Dorsolateral prefrontal cortex (tissue), 122 donors: ENCODE measurements at places on chromosomes 12 and 14.

- DNase-seq, result peak; percentile 76
These were observed 781 bp downstream of the NPAS3 start for GRCh38 chr14:32939254-32940065.

- DNase-seq, result no peak
These were observed 7.1 kb downstream of the FOXN3 start for GRCh38 chr14:89409961-89410360.

- no peak for DNase-seq
These were observed 2.8 kb downstream of the KIF21A start for GRCh38 chr12:39440101-39440500.

GRCh38 chr12:95815632-95816212 is 25.2 kb upstream of the NTN4 start:
- no peak for DNase-seq

DNA sequence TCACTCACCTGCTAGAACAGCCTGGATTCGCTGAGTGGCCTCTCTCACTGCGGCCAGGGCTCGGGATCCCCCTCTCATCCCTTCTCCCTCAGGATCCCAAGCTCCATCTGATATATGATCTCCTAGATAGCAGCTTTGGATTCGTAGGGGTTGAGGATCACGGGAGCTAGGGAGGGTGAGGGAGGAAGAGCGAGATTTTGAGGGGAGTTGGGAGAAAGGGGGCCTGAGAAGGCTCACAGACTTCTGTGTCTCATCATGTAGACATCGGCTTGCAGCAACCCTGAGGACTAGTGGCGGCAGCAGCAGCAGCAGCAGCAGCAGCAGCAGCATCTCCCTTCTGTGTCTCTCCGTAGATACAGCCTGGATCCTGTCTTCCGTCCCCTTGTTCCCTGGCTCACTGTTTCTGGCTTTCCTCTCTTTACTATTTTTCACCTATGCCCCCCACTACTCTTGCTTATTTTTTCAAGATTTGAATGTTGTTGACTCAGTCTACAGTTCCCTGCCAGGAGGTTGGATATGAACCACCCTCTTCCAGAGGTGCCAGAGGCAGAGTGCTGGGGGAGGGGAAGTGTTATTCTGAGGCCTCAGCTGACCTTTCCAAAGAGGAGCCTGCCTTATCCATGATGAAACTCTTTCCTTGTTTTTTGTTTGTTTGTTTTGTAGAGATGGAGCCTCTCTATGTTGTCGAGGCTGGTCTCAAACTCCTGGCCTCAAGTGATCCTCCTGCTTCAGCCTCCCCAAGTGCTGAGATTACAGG is at the start of gene CIROP:
Gene CIROP, minus strand, starts transcription at position 399 of the 757 bp plus-strand sequence. Its CDS starts 69 bp downstream, at position 330.
- DNase-seq, result no peak

GRCh38 chr14:26218861-26219260 is 379.0 kb downstream of the NOVA1 start:
- DNase-seq, result no peak

DNA sequence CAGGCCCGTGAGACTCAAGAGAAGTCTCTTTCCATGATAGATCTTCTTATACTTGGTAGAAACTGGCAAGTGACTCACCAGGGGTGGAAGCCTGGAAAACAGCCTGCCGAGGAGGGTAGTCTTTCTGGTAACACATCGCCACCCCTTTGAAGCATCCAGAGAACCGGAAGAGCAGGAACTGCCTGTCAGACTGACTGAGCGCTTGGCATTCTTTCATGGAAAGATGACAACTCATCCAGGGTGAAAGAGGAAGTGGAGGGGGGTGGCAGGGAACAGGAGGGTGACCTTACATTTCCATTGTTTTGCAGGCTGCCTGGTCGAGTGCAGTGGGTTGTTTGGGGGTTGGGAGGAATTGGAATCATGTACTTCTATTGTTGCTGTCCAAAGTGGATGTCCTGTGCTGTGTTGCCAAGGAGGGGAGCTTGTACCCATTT is 34.5 kb downstream of the PRKCH start:
- no peak for DNase-seq

- no peak for DNase-seq
These were observed 71.9 kb upstream of the GNPNAT1 start for GRCh38 chr14:52863334-52863700.

DNA sequence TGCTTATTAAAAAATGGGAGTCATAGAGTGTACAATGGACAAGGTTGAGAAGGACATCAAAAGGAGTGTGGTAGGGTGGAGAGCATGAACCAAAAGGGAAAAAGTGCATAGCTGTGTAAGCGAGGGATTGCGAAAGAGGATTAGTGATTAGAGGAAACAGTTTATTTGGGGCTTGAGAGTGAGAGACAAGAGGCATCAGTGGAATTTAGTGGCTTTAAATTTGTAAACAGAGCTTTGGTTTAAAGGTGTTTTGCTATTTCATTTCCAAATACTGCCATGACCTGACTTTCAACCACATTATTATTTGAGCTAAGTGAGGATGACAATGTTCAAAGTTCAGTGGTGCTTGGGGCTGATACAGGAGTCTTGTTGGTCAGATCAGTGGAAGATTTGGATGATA is 53.4 kb downstream of the SLC16A7 start:
- DNase-seq, result no peak

- no peak for DNase-seq
These were observed 21.1 kb downstream of the ZFHX2 start for GRCh38 chr14:23530375-23531055.

DNA sequence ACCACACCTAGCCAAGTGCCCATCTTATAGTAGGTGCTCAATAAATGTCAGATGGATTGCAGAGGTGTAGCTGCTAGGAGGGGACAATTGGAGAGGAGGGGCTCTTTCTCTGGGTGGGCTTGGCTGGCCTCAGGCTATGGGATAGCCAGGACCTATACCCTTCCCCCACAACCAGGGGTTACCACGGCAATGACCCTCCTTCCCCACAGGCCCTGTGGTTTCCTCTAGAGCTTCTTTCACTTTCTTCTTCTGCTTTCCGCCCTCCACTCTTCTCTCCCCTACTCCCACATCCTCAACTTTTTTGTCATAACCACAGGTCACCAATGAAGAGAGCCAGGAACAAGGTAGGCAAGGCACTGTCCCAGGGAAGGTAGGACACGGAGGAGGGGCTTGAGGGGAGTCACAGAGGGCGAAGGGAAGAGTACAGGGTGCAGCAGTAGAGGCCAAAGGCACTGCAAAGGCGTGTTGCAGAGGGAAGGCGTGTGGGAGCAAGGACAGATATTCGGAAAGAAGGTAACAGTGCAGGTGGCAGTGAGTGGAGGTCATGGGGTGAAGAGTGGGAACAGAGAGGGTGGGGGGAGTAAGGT is 1.9 kb upstream of the ITGB7 start:
- DNase-seq, result no peak

DNA sequence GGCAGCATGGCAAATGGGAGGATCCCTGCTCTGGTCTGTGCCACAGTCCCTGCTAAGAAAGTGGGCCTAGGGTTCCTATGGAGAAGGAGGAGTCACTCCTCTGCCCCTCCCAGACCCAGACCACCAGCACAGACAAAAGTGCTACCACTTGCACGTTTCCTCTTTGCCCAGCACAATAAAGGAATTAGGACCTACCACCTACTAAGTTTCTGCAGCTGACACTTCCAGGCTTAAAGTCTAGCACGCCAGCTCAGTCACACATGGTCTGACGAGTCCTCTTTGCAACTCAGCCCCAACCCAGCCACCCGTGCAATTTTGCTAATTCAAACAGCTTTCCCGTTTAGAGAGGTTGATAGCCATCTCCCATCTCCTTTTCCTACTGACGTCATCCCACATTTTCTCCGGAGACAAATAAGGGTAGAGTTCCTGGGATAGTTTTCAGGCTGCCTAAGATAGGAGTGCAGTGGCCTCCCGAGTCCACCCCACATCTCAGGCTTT is 66.2 kb upstream of the PTGR2 start:
- no peak for DNase-seq

GRCh38 chr12:98863167-98863566 is 218.1 kb downstream of the APAF1 start:
- DNase-seq, result no peak

DNA sequence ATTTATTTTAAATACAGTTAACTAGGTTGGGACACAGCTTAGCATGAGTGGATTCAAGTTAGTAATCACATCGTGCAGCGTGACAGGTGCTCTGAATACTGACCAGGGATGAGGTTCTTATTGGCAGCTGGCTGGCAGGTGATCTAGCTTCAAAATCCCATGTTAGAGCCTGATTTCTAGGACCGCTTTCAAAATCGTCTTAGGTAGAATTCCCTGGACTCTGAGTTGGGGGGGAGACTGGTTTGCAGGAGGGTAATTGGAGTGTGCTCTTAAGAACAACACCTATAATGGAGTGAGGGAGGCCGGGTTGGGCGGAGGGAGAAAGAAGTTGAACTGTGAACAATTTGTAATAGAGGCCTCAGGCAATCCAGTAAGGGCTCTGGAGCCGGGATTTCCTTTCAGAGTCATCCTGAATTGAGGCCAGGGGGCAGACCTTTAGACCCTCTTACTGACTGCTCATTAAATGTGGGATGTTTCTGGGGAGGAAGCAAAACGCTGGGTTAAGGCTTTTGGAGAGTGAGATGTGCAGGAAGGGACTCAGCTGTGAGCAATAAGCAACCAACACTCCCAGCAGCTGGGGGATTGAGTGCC is 874 bp upstream of the YARS2 start:
- no peak for DNase-seq

GRCh38 chr14:60235440-60235839 is 13.6 kb upstream of the PPM1A start:
- DNase-seq, result no peak

- no peak for DNase-seq
These were observed 209.2 kb downstream of the PHLDA1 start for GRCh38 chr12:75822416-75822815.

- peak; percentile 82 for DNase-seq
These were observed at the start of gene GPD1 for GRCh38 chr12:50103767-50104321. TSS of gene GPD1 (plus strand) at chr12:50104008. CDS start at chr12:50104051, 43 bp downstream.

DNA sequence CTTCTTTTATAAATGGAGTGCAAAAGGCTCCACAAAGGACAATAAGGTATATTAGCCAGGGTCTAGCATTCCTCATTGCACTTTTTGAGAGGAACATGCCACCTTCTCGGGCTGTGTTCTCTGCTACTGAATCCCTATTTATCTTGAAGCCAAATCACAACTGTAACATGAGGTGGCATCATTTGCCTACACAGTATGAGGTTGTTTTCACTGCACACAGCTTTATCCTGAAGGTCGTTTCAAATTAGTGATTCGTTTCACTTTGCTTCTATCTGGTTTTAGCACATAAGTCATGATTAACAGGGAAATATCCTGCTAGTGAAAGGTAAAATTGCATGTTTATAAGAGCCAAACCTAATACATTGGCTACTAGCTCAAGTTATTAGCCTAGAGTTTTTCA is 153.8 kb downstream of the SLC35F4 start:
- no peak for DNase-seq

DNA sequence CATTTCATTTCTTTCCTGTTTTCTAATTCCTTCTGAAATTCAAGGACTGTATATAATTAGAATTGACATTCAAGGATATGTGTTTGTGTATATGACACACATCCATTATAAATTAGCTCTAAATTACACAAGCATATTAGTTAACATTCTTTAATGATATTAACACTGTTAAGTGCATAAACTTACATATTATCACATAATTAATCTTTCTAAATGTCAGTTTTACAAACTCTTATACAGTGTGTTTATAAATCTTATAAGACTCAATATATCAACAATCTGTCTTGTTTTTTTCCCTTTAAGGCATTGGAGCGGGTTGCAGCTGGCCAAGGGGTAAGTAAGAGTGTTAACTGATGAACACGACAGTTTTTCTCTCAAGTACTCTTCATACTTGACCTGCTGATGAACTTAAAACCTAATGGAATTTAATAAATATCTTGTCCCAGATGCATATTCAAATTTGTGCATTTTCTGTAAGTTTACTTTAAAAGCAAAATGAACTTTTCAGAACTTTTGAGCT is 76.1 kb downstream of the METTL25 start:
- no peak for DNase-seq

- no peak for DNase-seq
These were observed 13.5 kb downstream of the AMDHD1 start for GRCh38 chr12:95956557-95957145.

DNA sequence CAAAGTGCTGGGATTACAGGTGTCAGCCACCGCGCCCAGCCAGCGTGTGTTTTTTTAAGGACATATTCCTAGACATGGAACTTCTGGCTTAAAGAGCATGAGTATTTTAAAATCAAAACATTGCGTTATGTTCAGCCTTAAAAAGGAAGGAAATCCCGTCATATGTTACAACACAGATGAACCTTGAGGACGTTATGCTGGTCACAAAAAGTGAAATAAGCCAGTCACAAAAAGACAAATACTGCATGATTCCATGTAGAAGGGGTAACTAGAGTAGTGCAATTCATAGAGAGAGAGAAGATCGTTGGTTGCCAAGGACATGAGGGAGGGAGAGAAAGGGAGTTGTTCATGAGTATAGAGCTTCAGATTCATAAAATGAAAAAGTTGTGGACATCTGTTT is 53.9 kb downstream of the ACACB start:
- DNase-seq, result no peak

DNA sequence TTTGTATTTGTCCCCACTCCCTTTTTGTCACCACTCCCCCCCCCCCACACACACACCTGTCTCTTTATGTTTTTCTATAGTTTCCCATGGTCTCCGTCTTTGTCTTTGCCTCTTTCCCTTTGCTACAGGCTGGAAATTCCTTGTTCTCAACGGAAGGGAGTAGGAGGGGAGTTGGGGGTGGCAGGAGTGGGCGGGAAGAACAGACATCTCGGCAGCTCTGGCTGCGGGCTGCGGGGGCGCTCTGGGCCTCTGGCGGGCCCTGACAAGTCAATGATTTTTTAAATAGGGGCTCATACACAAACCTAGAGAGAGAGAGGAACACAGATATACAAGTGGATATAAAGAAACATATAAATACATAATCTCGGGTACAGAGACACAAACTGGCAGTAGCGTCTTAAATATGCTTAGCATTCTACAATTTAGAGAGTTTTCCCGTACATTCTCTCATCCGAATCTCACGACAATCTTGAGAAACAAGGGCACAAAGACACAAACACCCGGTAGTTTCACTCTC is 2.4 kb upstream of the NAB2 start:
- peak; percentile 61 for DNase-seq

DNA sequence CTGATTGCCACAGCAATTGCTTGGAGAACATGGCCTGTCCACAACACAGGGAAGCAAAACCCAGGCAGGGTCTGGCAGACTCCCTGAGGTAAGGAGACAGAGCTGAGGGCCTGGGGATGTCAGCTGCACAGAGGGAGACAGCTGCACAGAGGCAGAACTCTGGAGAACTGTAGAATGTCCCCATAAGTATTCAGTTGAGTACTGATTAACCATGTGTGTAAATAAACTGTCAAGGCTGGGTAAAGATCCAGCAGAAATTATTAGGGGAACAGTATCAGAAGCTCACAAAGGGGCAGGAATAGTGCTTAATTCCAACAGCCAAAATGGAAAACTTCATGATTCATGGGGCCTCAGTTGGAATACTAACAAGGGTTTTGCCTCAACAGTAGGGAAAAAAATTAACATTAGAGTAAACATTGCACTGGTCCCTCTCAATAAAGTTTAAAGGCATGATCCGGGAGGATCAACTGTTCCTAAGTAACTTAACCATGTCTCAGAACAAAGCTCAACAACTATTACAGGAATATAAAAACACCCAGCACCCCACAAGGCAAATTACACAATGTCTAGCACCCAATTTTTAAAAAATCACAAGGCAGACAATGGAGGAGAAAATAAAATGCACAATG is 201.3 kb upstream of the RASSF8 start:
- no peak for DNase-seq

- DNase-seq, result no peak
These were observed 42.4 kb downstream of the FAM186A start for GRCh38 chr12:50353869-50354593.

- no peak for DNase-seq
These were observed 1.4 kb downstream of the SYT10 start for GRCh38 chr12:33438025-33438772.
